ENCODE measurements at places on chromosomes 3 and 15. TPM values are rescaled to one million over a fixed set of nuclear protein-coding genes. Genes with fewer than 3 reads are reported as not detected.

The ZWILCH gene
- 9.3 TPM for total RNA-seq

The SIDT1 gene
- total RNA-seq, result 4.4 TPM

The SPPL2A gene
- 86.0 TPM for total RNA-seq

The ZNF80 gene
- not detected for total RNA-seq

The VEPH1 gene
- not detected for total RNA-seq

The KLHL6 gene
- 0.66 TPM for total RNA-seq

The TMOD3 gene
- total RNA-seq, result 62.6 TPM
